ENCODE measurements at places on chromosomes 11 and 22. TPM values are rescaled to one million over a fixed set of nuclear protein-coding genes. Genes with fewer than 3 reads are reported as not detected.

OR10A2 gene
- not detected for total RNA-seq

FAM181B gene
- not detected for total RNA-seq

RASGRP2 gene
- total RNA-seq, result not detected

CSNK2A3 gene
- total RNA-seq, result 1.2 TPM

RAPSN gene
- total RNA-seq, result 0.19 TPM

ASCL2 gene
- not detected for total RNA-seq

TECTA gene
- 0.40 TPM for total RNA-seq

SLCO2B1 gene
- 0.06 TPM for total RNA-seq

TRIM48 gene
- not detected for total RNA-seq

TIGD3 gene
- total RNA-seq, result not detected

CNTF gene
- total RNA-seq, result 0.92 TPM

SUSD2 gene
- 17.5 TPM for total RNA-seq

SAA4 gene
- total RNA-seq, result not detected

ATG2A gene
- 7.8 TPM for total RNA-seq

LIF gene
- total RNA-seq, result 13.5 TPM

A4GALT gene
- 33.6 TPM for total RNA-seq

SCN4B gene
- total RNA-seq, result not detected
